ENCODE measurements at places on chromosomes 12 and 14. TPM values are rescaled to one million over a fixed set of nuclear protein-coding genes. Genes with fewer than 3 reads are reported as not detected.

- no peak for DNase-seq
These were observed 182.9 kb upstream of the FAR2 start for GRCh38 chr12:28966046-28966780.

- DNase-seq, result no peak
These were observed 28.6 kb downstream of the PACS2 start for GRCh38 chr14:105343194-105343593.

DNA sequence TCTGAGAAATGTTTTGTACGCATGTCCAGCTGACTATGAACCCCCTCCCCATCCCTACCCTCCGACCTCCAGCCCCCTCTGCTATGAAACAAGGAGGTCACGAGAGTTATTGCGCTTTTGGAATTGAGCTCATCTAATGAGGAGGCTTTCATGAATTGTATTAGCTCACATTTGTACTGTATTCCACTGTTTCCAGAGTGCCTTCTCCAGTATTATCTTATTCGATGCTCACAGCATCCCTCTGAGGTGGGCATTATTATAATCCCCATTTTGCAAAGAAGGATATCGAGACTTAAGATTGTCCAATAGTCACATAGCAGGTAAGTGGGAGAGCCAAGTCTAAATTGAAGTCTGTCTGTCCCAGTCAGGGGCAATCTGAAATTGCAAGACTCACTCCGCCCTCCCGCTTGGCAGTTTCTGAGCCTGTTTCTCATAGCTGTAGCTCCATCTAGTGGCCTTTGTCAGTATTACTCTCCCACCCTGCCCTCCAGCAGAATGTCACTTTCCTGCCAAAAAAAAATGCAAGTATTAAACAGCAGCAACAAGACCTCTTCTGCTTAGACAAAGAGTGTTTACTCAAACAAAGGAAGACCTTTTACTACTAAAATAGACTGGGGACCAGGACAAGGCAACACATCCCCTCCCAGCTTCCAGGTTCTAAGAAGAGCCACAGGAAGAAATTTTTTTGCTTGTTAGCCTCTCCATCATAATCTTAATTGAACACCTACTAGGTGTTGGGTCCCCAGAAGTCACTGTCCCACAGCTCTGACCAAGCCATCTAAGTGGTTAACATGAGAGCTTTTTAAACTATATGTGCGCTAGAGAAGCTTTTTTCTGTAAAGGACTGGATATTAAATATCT is 48.6 kb upstream of the TMEM233 start:
- peak; percentile 61 for DNase-seq

NANOG gene
- not detected for total RNA-seq

ZFHX2 gene
- 0.32 TPM for total RNA-seq

RNASE4 gene
- 5.4 TPM for total RNA-seq

SCN8A gene
- 7.4 TPM for total RNA-seq

CSRP2 gene
- total RNA-seq, result 68.5 TPM

PIWIL1 gene
- total RNA-seq, result not detected
